ENCODE measurements at places on chromosomes 11 and 22.
A peak's percentile ranks its signal among the peaks of the same experiment; 100 is the strongest.

DNA sequence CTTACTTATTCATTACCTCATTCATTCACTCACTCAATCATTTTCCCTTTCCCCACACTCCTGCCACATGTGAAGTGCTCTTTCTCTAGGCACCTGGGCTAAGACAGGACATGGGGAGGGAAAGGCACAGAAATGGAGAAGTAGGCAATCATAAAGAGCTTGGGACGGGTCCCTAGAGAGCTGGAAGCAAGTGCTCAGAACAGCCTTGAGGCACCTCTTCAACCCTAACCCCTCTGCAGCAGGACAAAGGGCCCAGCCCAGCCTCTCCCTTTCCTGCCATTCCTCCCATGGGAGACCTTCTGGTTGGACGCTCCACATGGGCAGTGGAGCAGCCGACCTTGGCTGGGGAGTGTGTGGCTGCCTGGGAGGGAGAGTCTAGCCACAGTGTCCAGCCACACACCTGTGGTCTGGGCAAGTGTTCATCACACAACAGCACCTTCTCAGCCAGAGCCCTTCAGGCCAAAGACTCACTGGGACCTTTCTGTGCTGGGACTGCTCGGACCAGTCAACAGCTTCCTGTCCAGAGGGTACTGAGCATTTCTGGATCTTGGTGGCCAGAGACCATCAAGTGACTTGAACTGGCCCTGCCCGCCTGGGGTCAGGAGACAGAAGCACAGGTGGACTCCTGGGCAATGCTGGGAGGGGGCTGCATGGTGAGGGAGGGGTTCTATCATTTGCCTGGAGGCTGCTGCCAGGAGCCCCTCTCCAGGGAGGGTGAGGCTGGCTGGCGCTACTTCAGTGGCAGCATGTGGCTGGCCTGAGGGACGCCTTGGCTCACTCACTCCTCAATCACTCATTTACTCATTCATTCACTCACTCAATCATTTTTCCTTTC is 1.0 kb upstream of the MUC5AC start:
- no peak for DNase-seq

DNA sequence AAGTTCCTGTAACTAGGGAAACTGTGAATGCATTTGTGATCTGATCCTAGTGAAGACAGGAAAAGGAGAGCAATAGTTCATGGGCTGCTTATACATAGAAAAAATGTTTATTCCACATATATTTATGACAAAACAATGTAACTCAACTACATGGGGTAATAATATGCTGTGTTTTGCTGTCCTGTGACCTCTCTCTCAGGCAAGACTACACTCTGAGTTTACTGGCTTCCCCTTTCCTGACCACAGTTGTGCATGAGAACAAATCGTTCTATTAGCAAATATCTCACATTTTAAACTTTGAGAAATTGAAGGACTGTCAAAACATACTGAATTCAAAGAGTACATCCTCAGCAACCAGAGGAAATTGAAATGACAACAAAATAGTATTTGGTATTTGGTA is 161.9 kb upstream of the TRPC6 start:
- no peak for DNase-seq

- no peak for DNase-seq
These were observed 9.4 kb downstream of the IGLL1 start for GRCh38 chr22:23570681-23571080.

- no peak for DNase-seq
These were observed 90.3 kb upstream of the RAB1B start for GRCh38 chr11:66178183-66178582.

- DNase-seq, result no peak
These were observed 47.6 kb downstream of the LMO2 start for GRCh38 chr11:33844236-33844635.

GRCh38 chr22:50274311-50274710 is 4.1 kb upstream of the MAPK11 start:
- peak; percentile 84 for DNase-seq

- no peak for DNase-seq
These were observed 15.7 kb upstream of the NAV2 start for GRCh38 chr11:19696904-19697303.

GRCh38 chr11:121467471-121467870 is 14.7 kb upstream of the SORL1-AS1 start:
- no peak for DNase-seq

- DNase-seq, result no peak
These were observed 12.1 kb upstream of the EIF3D start for GRCh38 chr22:36540867-36541642.
